ENCODE measurements at places on chromosomes 7 and 10.
A peak's percentile ranks its signal among the peaks of the same experiment; 100 is the strongest.

GRCh38 chr7:150788474-150789269 lies 11.5 kb downstream of the TMEM176B start:
- peak; percentile 6 for DNase-seq

DNA sequence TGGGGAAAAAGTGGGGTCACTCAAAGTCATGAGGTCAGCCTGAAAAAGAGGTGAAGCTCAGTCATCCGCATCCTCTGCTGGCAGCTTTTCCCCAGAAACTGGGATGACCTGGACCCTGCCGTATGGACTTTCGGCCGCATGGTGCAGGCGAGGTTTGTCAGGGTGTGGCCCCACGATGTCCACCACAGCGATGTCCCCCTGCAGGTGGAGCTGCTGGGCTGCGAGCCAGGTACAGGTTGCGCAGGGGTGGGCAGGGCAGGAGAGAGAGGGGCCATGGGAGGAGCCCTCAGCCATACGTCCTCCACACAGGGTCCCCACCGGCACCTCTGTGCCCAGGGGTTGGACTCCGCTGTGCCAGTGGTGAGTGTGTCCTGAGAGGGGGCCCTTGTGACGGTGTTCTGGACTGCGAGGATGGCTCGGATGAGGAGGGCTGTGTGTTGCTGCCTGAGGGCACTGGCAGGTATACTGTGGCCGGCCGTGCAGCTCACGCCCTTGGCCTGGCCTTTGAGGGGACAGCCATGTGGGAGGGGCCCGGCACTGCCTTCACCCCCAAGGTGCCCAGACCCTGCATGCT lies 23.0 kb upstream of the ZNF467 start:
- DNase-seq = no peak

DNA sequence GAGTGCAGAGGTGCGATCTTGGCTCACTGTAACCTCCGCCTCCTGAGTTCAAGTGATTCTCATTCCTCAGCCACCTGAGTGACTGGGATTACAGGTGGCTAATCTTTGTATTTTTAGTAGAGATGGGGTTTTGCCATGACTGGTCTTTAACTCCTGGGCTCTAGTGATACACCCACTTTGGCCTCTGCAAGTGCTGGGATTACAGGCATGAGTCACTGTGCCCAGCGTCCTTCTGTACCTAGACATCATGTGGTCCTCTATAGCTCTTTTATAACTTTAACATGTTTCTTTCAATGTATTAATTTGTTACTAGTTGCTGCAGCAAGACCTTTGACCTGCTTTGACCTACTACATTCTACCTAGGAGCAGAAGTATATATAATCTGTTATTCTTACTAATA lies 38.7 kb upstream of the BICC1 start:
- peak; percentile 57 for DNase-seq

GRCh38 chr7:89049043-89049442 lies 253.5 kb upstream of the TEX47 start:
- no peak for DNase-seq

DNA sequence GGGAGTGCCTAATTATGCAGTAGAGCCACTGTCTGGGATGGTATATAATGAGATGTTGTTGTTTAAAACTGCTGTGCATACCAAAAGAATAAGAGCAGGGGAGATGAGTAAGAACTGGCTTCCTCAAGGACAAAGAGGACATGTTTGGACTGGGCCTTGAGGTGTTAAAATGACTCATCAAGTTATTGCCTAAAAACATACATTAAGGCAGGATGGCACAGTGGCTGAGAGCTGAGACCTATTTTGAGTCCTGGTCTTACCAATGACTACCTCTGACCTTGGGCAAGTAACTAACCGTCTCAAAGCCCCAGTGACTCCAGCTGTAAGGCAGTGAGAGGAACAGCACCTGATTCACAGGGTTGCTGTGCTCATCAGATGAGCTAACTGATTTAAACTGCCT lies 71.1 kb downstream of the CFAP58 start:
- DNase-seq = peak; percentile 27

DNA sequence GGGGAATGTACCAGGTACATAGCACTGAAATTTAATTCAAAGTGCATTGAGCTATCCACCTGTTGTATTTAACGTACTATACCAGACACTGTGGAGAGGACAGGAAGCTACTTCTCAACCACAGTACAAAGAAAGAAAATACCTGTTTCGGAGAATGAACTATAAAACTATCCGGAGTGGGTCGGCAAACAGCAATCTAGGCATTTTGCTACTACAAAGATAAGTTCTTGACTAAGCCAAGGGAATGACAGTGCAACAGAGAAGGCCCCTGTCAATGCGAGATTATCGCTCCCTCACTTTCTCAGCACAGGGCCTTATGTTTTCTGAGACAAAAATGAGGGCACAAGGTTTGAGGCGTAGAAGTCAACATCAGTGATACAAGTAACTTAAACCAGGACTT lies 27.4 kb downstream of the SFMBT2 start:
- no peak for DNase-seq

DNA sequence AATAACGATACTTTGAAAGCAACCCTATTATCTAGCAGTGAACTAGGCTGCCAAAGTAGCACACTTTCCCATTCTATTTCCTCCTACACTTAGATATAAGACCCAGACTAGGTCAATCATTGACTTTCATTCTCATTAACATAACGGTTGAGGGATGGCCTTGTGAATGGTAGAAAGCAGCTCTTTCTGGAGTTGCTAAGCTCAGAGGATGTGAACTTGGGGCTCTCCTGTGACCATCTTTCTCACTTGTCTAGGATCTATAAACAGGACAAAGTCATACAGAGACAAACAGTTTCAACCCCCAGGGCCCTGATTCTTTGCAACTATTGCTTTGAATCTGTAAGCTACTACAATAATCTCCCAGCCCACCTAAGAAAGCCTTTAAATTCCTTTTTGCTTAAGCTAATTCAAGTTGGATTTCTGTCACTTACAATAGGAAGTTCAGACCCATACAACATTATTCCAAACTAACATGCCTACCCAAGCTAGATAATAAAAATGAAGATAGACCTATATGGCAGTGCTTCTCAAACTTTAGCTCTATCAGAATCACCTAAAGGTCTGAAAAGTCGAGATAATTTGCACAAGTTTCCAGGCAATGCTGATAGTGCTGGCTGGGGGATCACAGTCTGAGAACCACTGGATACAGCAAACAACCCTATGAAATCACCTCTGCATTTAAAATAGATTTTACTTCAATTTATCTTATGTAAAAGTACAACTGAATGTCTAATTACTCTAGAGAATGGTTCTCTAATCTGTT lies 16.7 kb downstream of the P4HA1 start:
- no peak for DNase-seq

DNA sequence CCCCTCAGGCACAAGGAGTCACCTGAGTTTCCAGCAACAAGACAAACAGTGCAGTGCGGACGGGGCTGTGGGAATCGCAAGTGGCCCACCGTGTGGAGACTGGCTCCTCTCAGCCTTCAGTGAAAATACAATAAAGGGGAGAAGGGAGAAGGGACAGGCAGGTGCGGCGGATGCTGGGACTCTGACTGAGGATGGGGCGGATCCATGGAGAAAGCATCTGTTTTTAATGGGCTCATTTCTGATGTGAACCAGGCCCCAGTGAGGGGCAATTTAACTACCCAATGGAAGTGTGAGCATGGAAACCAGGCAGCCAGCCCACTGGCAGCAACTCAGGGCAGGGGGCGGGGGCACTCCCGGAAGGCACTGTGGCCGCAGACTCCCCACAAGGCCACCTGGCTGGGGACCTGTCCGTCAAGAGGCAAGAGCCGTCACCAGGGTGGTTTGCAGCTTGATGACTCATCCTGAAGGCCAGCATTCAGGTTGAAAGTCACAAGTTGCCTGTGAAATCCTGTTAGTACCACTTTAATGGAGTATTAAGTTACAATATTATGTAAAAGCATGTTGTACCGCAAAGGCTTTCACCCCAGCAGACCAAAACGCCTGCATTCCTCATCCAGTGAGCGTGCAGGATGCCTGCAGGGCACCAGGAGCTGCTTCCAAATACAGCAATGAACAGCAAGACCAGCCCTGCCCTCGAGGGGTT lies 476.4 kb downstream of the PTPRN2 start:
- DNase-seq = no peak

DNA sequence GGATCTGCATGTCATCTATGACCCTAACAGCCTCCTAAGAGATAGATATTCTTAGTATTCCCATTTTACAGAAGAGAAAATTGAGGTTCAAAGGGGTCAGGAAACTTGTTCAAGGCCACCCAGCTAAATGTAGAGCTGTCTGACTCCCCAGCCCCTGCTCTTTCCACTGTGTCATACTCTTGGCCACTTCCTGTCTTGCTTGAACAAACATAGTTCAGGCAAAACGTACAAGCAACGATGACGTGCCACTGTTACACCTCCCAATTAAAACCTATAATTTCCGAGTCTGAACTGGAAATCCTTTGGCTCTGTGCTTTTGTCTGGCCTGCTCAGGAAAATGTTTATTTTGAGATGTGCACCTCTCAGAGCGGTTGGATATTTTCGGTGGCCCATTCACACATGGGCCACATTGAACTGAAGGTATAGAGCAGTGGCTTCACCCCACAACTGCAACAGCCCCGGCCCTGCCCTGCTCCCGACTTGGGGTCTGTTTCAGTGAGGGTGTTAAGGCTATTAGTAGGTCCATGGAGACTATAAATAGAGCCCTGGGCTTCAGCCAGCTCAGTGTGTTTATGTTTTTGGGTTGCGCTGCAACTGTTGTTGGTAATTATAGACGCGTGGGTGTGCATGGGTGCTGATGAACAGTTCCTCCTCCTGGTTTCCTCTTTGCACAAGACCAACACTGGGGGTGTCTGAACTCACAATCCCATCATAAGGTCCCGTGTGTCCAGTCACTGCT lies 172.3 kb upstream of the ADO start:
- no peak for DNase-seq

GRCh38 chr10:113905756-113906155 lies 51.3 kb downstream of the NHLRC2 start:
- no peak for DNase-seq

DNA sequence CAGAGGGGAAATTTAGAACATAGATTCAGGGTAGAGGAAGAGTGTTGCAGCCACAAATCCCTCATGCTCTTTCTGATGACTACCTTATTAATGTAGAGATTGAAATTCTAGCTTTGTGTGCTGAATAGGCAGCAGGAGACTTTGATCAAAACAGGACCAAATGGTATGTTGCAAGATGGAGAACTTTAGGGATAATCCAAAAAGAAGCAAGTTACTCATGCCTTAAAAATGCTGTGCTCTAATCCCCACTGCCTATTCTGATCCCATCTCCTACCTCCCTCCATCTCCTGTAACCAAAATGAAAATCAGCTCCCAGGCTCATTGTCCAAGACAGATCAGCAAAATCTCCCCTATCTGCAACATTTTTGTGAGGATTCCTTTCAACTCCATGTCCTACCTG lies 31.3 kb downstream of the CH25H start:
- no peak for DNase-seq

DNA sequence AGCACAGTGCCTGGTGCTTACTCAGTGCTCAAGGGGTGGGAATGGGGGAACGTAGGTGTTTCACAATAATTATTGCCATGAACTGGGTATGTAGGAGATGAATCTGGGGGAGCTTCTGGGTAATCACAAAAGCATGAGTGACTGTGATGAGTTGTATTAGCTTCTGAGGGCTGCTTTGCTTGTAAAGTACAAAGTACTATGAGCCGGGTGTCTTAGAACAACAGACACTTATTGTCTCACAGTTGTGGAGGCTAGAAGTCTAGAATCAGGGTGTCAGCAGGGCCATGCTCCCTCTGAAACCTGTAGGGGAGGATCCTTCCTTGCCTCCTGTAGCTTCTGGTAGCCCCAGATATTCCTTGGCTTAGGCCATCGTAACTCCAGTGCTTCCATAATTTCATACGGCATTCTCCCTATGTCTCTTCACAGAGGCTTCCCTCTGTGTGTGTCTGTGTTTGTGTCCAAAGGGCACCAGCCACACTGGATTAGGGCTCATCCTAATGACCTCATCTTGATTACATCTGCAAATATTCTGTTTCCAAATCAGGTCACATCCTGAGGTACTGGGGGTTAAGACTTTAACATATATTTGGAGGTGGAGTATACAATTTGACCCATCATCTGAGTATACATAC lies 84.8 kb upstream of the AGBL3 start:
- no peak for DNase-seq

GRCh38 chr10:28480628-28480965 lies 52.3 kb upstream of the WAC start:
- DNase-seq = no peak

- DNase-seq = no peak
Observed at GRCh38 chr10:113261161-113261560, 291.7 kb upstream of the HABP2 start.

GRCh38 chr7:50119815-50120637 lies 27.0 kb upstream of the ZPBP start:
- no peak for DNase-seq

DNA sequence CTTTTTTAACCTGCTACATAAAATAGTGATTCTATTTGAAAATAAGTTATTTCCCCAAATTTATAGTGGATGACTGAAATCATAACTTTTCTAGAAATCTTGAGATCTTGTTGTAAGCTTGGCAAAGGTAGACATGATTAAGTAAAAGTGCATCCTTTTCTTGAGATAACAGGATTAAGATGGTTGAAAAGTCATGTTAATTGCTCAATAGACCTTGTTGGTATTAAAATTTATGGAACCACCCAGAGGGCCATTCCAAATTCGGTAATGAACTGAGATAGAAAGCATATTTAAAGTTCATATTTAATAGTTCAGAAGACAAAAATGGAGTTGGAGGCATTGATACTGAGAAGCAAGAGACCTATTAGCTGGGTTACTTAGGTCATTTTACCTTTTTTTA lies 139.1 kb downstream of the BICC1 start:
- no peak for DNase-seq

GRCh38 chr7:148750442-148751355 lies 52.0 kb downstream of the CUL1 start:
- no peak for DNase-seq

- DNase-seq = no peak
Observed at GRCh38 chr10:13993673-13994089, 337.0 kb downstream of the FRMD4A start.

- DNase-seq = no peak
Observed at GRCh38 chr7:155963356-155963755, 151.1 kb upstream of the SHH start.

- DNase-seq = no peak
Observed at GRCh38 chr10:35959252-35959651, 317.2 kb upstream of the FZD8 start.

DNA sequence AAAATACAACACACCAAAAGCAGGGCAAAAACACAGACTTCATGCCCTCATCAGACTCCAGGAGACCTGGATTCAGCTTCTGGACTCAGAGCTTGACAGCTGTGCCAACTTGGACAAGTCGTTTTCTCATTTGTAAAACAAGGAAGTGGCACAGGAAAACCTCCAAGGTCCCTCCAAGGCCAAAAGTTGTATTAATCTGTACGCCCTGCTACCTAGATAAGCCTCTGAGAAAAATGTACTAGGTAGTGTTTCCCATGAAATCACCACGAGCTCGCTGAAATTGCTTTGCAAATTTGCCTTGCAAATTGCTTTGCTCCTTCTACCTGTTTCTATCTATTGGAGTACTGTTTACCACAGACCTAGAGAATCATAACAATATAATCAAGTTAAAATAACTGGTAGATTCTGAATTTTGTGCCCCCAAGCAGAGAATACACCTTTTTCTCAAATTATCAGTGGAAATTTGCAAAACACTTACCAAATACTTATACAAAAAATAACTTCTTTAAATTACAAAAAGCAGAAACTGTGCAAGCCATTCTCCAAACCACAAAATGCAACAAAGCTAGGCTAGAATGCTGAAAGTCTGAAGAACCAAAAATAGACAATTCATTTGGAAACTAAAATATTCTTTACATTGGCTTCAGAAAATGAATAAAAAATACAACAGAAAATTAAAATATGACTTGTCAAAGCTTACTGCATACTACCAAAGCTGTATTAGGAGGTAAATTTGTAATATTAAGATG lies 158.1 kb upstream of the CHST15 start:
- DNase-seq = no peak
